ENCODE measurements at places on chromosomes 11 and 22.

- no peak for DNase-seq
Observed at GRCh38 chr11:67419325-67420049, 4.0 kb downstream of the CARNS1 start.

- DNase-seq = no peak
Observed at GRCh38 chr11:72233773-72234513, 9.4 kb downstream of the INPPL1 start.

DNA sequence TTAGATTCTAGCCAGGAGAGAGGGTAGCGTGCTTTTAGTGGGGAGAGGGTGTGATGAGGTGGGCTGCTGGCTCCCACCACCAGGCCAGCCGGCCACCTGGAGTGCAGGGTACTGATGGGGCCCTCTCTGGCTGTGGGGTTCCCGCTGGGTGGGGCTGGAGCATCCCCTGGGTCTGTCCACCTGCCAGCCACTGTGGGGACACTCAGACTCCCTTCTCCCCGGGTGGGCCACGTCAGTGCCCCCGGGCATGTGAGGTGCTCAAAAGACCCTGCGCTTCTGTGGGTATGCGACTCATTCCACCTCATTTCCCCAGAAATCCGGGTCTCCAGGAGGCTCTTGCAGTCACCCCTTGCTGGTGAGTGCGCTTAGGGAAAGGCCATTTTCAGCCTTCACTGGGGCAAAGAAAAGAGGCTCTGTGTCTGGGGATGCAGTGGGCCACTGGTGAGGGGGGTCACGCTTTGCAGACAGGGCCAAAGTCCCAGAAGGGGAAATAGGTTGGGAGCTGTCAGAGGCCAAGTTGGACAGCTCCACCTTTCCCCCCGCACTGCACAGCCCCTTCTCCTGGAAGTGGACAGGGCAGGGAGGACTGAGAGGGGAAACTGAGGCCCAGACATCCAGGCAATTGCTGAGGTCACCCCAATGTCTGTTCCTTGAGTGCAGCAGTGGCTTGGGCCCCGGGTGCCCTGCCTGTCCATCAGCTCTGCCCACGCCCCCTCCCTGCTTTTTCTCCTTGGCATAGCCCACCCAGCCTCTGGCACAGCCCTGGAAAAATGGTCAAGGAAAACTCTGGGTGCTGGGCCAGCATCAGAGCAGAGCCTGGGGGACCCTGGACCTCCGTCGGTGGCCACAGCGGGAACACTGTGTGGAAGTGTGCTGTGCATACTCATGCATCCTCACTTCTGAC is 53.3 kb downstream of the TPCN2 start:
- DNase-seq = no peak

GRCh38 chr22:26394777-26395176 is 34.3 kb upstream of the ASPHD2 start:
- no peak for DNase-seq

- no peak for DNase-seq
Observed at GRCh38 chr11:114059984-114060391, 477 bp downstream of the ZBTB16 start.

GRCh38 chr11:16963316-16963876 is 50.8 kb downstream of the PLEKHA7 start:
- DNase-seq = no peak

DNA sequence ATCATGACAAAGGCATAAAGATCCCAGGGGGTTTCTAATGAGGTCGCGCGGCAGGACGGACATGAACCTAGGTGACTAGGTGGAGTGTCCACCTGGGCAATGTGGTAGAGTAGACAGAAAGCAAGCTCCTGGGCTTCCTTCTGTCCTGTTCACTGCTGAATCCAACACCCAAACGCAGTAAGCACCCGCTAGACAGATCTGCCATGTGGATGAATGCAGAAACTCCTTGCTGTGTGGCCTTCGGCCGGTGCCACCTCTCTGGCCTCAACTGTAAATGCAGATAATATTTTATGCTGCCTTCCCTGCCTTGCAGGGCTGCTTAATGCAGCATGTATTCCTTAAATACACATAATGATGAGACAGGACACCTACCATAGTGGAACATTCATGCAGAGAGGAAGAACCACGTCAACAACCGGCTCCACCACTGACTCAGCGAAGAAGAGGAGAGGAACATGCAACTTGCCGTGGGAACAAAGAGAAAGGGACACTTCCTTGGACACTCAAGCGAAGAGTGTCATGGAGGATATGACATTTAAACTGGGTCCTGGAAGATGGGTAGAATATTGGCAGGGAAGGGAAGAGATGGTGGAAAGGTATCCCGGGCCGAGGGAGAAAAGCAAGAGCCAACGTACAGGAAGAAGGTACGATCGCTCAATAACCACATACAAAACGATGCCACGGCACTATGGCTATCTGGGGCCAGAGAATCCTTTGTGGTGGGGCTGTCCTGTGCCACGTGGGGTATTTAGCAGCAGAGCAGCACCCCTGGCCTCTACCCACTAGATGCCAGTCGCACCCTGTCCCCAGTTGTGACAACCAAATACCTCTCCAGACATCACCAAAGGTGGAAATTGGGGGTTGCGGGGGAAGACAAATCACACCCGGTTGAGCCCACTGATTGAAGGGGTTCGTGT is 30.8 kb downstream of the MYH9 start:
- no peak for DNase-seq

- no peak for DNase-seq
Observed at GRCh38 chr11:62514151-62514550, 32.5 kb downstream of the AHNAK start.

GRCh38 chr11:110337570-110338193 is 41.3 kb upstream of the RDX start:
- DNase-seq = no peak

DNA sequence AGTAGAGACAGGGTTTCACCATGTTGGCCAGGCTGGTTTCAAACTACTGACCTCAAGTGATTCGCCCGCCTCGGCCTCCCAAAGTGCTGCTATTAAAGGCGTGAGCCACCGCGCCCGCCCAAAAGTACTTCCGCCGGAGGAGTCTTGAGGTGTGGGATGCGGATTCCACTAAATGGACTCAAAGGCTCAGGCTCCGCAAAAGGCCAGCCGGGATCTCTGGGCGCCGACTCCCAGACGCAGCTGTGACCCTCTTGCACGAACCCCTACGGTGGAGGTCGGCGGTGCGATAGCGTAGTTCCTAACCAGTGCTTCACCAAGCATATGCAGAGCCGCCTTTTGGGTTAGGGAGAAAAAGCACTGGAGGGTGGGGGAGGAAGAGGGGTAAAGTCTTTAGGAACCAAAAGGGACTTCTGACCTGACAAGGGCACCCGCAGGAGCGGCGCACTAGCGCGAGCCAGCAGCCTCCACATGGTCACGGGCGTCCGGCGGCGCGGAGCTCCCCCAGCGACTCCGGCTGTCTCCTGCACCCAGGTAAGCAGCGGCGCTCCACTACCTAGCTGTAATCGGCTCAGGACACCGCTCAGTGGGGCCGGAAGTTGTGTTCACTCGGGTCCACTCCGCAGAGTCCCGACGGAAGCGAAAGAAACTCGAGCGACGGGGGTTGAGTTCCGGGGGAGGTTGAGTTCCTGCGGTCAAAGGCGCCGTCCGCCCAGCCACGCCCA is at the start of gene MRPL16:
Gene MRPL16 (minus strand): TSS at position 590 of the 722 bp plus-strand sequence. CDS start 120 bp downstream, at position 470.
- peak; percentile 81 for DNase-seq

GRCh38 chr11:77206264-77207018 is 78.4 kb downstream of the MYO7A start:
- DNase-seq = no peak

DNA sequence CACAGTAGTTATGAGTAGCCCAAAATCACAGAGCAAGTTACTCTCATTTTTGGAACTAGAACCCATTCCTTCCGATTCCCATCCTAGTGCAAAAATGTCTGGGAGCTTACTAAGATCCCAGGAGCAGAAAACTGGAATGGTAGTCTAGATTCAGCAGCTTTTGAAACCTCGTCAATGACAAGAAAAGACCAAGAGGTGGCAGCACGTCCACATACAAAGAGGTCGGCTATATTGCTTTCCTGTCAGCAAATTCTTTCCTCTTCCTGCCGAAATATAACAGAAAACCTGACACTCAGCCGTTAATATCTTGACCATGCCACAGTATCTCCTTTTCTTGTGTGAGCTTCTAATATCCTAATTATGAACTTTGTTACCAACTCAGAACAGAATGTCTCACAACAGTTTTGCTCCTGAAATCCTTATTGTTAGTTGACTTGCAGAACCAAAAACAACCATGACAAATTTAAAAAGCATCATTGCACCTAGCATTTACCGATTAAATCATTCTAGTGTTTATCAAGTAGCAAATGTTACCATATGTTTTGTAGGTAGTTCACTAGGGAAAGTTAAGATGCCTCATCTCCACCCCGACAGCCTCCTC is 92.8 kb upstream of the OR9G4 start:
- DNase-seq = no peak

DNA sequence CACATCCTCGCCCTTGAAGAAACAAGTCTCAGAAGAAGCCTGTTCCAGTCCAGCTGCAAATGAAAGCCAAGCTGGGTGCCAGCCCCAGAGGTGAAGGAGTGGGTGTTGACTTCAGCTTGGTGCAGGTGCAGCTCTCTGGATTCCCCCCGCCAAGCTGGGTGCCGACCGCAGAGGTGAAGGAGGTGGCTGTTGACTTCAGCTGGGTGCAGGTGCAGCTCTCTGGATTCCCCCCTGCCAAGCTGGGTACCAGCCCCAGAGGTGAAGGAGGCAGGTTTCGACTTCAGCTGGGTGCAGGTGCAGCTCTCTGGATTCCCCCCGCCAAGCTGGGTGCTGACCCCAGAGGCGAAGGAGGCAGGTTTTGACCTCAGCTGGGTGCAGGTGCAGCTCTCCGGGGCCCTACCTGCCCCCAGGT is 1234.0 kb downstream of the TBC1D22A start:
- DNase-seq = no peak

- DNase-seq = no peak
Observed at GRCh38 chr22:49796596-49797270, 30.9 kb downstream of the BRD1 start.

DNA sequence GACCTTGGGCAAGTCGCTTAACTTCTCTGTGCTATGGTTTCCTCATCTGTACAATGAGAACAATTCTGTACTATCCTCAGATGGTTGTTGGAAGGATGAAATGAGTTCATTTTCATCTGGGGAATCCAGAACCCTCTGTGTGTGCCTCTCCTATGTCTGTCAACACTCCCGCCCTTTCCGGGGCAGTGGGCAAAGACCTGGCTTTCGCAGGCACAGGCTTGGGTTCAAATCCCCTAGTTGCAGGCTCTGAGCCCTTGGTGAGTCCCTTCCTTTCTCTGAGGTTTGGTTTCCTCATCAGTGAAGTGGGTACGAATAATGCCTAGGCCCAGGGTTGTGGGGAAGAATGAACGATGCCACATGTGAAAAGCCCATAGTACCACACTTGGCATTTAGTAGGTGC is 6.0 kb downstream of the PNPLA5 start:
- DNase-seq = no peak

DNA sequence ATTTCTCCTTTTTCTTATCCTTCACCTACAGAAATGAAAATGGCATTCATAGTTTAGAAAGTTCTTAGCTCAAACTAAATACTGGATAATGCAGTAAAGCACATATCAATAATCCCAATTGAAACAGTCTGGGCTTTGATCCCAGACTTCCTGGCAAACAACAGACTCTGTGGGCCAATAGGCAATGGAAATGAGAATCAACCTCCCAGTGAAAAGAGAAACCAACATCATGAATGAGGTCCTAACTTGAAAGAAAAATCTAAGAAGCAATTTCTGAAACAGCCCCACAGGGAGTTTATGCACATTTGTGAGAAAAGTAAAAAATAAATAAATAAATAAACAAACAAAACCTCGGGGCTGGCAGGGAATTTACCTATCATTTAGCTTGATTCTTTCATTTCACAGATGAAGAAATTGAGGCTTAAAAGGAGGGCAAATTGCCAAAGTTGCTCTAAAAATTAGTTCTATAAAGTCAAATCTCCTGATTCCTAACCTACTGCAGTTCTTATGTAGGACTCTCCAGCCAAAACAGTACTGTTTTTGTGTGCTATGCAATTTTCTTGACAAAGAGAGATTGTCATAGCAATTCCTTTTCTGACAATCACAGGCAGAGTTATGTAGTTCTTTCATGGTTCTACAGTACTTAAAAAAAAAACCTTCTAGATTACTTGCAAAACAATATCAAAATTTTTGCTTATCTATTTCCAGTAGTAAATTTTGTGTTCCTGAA is 265.8 kb downstream of the GRM5 start:
- DNase-seq = no peak

GRCh38 chr11:118621784-118622375 is 14.5 kb downstream of the PHLDB1 start:
- DNase-seq = no peak

GRCh38 chr11:107337917-107338316 is 119.7 kb downstream of the CWF19L2 start:
- DNase-seq = no peak

DNA sequence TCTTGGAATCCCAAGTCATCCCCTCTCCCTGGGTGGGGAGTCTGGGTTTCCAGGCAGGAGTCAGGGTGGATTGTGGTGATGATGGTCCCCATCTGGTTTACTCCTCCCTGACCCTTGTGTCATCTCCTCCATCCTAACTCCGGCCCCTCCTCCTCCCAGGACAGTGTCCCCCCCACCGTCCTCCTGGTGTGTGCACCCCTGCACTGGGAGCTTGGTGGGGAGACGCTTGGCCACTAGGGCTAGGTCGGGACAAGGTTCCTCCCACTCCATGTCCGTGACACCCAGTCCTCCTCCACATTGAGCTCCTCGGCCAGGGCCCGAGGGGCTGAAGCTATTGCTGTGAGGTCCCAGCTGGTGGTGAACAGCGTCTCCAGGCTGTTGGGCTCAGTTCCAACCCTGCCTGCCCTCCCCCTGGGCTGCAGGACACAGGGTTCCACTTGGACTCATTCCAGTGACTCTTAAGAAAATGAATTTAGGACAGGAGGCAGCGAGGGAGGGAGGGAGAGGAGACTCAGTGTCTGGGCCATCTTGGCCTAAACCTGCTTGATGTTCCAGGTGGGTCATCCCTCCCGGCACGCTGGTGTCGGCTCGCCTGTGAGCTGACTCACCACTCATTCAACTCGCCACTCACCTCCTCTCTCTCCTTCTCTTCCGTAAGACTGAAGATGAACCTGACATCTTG is 433.2 kb downstream of the TBC1D22A start:
- no peak for DNase-seq

- no peak for DNase-seq
Observed at GRCh38 chr11:70651031-70651430, 252.7 kb downstream of the CTTN start.

- no peak for DNase-seq
Observed at GRCh38 chr11:37613031-37613430, 1015.0 kb upstream of the RAG2 start.

DNA sequence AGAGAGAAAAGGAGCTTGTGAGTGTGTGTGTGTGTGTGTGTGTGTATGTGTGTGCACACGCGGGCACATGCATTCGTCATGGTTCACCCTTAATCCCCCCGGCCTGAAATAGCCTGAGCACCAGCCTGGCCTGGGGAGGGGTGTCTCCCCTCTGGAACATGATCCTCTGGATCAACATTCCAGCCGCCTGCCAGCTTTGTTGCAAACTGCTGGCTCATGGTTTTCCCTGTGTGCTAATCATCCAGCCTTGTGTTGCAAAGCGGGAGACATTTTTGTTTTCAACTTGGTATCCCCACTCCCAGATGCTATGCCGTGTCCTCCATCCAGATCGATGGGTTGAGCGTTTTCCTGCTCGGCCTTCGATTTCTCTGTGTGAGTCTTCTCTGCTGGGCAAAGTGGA is 94.3 kb downstream of the FEZ1 start:
- no peak for DNase-seq

- DNase-seq = no peak
Observed at GRCh38 chr11:38950867-38951266, 2352.8 kb upstream of the RAG2 start.

GRCh38 chr11:2428322-2428795 is 16.0 kb downstream of the TRPM5 start:
- DNase-seq = peak; percentile 85
